ENCODE measurements at places on chromosomes 11 and 22.

DNA sequence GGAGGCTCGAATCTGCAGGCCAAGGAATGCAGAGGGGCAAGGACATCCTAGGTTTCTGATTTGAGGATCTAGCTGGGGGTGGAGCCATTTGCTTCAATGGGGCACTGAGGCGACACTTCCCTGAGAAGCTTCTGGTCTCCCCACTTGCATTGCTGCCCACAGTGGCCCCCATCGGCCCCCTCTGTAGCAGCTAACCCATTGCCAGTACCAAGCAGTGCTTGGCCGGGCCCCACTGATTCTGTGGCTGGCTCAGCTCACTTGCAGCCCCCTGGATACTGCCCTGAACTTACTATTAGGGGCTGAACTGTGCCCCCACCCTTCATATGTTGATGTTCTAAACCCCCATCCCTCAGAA lies 42.9 kb upstream of the SHISAL1 start:
- no peak for DNase-seq
- no peak overlapping the region for H3K27ac ChIP-seq
- no peaks in the 10 kb centered on the region for H3K36me3 ChIP-seq
- no peak overlapping the region for H3K4me3 ChIP-seq

GRCh38 chr11:83695046-83695445 lies 408.9 kb upstream of the CCDC90B start:
- no peaks in the 10 kb centered on the region for H3K27me3 ChIP-seq
- H3K4me1 ChIP-seq, result no peaks in the 10 kb centered on the region
- no peak for DNase-seq
- no peaks in the 10 kb centered on the region for H3K36me3 ChIP-seq
- H3K4me3 ChIP-seq, result no peak overlapping the region
- no peak overlapping the region for H3K27ac ChIP-seq

- DNase-seq, result no peak
- H3K36me3 ChIP-seq, result no peaks in the 10 kb centered on the region
- H3K27me3 ChIP-seq, result no peaks in the 10 kb centered on the region
- H3K4me1 ChIP-seq, result no peaks in the 10 kb centered on the region
- no peak overlapping the region for H3K4me3 ChIP-seq
These were observed 27.2 kb upstream of the SWAP70 start for GRCh38 chr11:9636691-9637090.

DNA sequence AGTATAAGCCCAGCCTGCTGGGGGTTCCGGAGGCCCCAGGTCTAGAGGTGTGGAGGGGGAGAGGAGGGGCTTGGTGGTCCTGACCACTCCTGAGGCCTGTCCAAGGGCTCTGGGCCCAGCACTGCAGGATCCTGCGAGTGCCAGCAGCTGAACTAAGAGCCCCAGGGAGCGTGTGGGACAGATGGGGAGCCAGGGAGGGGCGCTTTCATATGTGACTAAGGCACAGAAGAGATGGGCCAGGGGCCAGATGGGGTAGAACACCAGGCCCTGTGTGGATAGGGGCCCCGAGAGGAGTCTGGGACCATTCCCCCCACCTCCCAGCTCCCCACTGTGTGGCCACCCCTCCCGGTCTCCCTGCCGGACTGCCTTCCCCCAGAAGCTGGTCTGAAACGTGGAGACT lies 18.4 kb downstream of the MAFF start:
- H3K4me3 ChIP-seq, result no peak overlapping the region
- DNase-seq, result no peak

- H3K36me3 ChIP-seq, result no peaks in the 10 kb centered on the region
- no peaks in the 10 kb centered on the region for H3K4me1 ChIP-seq
- no peak for DNase-seq
These were observed 71.2 kb downstream of the ZBTB16 start for GRCh38 chr11:114130629-114131277.

DNA sequence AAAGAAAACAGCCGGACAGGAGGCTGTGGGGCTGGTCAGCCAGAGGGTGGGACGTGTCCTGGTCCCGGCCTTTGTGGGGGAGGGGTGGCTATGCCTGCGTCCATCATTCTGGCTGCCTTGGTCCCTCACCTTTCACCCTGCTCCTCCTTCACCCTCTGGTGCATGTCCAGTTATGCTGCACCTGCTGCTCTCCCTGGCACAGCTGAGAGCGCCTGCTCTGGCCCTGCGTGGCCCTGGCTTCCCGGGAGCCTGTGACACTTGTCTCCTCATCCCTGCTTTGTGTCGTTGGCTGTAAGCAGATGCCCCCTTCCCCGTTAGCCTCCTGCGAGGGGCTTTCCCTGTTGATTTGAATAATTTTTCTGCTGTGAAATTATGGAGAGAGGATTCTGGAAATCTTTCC lies 16.6 kb downstream of the PHRF1 start:
- no peak overlapping the region for H3K27ac ChIP-seq
- H3K4me3 ChIP-seq, result no peak overlapping the region
- peaks cover 37% of the 10 kb centered on the region for H3K36me3 ChIP-seq
- DNase-seq, result no peak
- H3K27me3 ChIP-seq, result no peaks in the 10 kb centered on the region

DNA sequence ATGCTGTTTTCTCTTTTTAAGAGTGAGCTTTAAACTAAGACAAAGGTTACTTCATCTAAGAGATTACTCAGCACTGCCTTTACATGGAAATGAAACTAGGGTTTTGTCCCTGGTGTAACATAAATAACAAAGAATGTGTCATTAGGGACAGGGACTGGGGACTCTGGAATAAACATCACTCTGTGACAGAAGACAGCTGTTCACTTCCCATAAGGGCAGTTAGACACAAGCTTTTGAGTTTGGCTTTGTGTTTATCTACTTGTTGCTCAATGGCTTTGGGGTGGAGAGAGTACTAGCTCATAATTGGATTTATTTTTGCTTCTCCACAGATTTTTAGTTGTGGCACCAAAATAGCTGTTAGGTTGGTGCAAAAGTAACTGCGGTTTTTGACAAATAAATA lies 154.5 kb downstream of the OR4C45 start:
- H3K4me3 ChIP-seq, result no peak overlapping the region
- no peaks in the 10 kb centered on the region for H3K27me3 ChIP-seq
- no peak overlapping the region for H3K27ac ChIP-seq
- H3K36me3 ChIP-seq, result no peaks in the 10 kb centered on the region
- DNase-seq, result no peak

DNA sequence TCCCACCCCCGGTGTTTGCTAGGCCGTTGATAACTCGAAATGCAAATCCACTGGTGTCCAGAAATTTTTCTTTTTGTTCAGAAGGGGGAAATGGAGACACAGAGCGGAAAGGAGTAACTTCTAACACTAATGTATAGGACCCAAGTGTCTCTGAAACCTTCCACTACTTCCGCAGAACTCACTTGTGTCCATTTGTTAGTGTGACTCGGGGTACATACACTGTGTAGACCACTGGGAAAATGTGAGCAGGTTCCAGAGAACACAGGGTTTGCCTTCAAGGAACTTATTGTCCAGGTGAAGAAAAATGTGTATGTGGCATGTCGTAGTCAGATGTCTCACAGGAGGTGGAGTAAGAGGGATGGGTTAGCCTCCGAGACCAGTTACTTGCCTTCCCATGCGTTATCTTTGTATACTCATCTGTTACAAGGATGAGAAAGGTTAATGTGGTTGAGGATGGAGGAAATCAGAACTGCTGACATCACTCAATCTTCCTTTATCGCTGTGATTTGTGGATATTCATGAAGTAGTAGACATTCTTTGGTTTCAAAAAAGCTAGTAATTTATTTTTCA lies 857 bp downstream of the ARCN1 start:
- H3K36me3 ChIP-seq, result peaks cover 3% of the 10 kb centered on the region
- H3K4me1 ChIP-seq, result peaks cover 12% of the 10 kb centered on the region
- H3K4me3 ChIP-seq, result peak overlapping the region; percentile 93
- peak; percentile 49 for DNase-seq
- peak overlapping the region; percentile 100 for H3K27ac ChIP-seq
- no peaks in the 10 kb centered on the region for H3K27me3 ChIP-seq

GRCh38 chr11:28690746-28691145 lies 582.6 kb downstream of the METTL15 start:
- no peaks in the 10 kb centered on the region for H3K27me3 ChIP-seq
- H3K27ac ChIP-seq, result no peak overlapping the region
- H3K36me3 ChIP-seq, result no peaks in the 10 kb centered on the region
- no peak overlapping the region for H3K4me3 ChIP-seq
- DNase-seq, result peak; percentile 41
- no peaks in the 10 kb centered on the region for H3K4me1 ChIP-seq

DNA sequence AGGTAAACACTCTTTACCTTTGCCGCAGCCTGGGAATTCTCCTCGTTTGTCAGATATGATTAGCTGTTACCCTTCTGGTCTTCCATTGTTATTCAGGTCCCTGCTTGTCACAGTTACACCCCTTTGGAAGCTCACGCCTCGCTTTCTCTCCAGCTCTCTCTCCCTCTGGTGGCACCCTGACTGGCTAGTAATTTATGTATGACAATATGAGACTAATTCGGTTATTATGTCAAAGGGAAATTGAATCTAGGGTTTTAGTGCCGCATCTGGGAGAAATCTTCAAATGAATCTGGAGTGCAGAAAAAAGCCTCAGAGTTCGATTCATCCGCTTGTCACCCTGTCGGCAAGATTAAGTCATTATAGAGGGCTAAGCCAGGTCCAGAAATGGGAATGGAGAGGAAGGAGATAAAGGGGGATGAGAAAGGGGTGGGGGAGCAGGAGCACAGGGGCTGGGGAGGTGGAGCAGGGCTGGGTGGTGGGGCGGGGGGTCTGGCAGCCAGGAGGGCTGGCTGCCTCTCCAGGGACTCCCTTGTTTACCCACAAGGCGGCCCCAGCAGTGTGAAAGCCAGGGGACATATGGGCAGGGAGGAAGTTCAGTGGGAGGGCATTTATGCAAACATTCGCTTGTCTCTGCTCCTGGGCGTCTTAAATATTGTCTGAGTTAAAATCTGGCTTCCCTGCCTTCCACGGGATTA lies 179.0 kb upstream of the NECTIN1 start:
- peaks cover 6% of the 10 kb centered on the region for H3K27me3 ChIP-seq
- no peak for DNase-seq
- H3K36me3 ChIP-seq, result no peaks in the 10 kb centered on the region
- no peak overlapping the region for H3K27ac ChIP-seq
- no peak overlapping the region for H3K4me3 ChIP-seq

DNA sequence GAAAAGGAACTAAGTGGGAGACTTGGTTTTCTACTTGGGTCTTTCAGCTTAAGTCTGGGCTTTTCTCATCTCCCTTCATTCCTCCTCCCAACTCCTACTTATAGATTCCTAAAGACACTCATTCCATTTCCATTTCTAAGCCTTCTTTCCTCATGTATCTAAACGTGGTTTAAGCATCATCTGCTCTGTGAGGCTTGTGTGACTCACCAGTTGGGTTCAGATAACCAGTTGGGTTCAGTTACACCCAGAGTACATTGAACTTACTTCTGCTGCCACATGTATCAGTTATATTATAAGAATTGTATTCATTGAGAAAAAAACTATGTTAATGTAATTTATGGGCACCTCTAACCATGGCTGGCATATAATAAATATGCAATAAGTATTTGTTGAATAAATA lies 831.2 kb upstream of the CCDC90B start:
- H3K4me3 ChIP-seq, result no peak overlapping the region
- no peaks in the 10 kb centered on the region for H3K27me3 ChIP-seq
- peak; percentile 33 for DNase-seq
- H3K4me1 ChIP-seq, result no peaks in the 10 kb centered on the region
- no peaks in the 10 kb centered on the region for H3K36me3 ChIP-seq
- H3K27ac ChIP-seq, result no peak overlapping the region

DNA sequence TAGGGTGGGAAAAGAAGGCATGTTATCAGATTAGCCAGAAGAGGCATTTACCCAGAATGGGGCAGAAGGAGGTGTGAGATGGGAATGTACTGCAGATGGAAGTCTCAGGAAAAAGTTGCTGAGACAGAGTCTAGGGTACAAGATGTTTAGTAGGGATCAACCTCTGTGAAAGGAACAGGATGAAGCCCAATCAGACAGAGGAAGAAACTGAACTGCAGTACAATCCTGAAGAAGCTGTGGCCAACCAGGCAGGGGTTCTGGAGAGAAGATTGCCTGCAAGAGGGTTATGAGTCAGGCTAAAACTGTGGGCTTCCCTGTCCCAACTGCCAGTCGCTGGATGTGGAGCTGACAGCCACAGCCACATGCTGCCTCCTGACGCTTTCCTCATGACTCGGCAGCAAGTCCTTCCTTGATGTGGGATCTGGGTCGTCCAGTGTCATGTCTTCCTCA lies 64.0 kb downstream of the CWC15 start:
- peaks cover 13% of the 10 kb centered on the region for H3K4me1 ChIP-seq
- no peaks in the 10 kb centered on the region for H3K27me3 ChIP-seq
- H3K36me3 ChIP-seq, result peaks cover 5% of the 10 kb centered on the region
- no peak overlapping the region for H3K4me3 ChIP-seq

DNA sequence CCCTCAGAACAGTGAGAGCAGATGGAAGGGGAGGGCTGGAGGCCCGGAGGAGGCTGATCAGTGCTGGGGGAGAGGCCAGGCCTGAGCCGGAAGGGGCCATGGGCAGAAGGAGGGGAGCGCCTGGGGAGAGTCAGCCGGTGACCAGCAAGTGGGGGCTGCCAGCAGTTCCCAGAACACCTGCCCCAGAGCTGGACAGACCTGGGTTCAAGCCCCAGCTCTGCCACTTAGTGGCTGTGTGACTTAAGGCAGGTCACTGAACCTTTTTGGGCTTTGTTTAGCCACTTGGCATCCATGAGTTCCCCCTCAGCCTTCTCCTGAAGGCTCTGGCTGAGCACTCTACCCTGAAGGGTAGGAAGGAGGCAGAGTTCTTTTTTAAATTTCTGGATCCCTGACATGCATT lies 17.4 kb downstream of the WNT11 start:
- no peaks in the 10 kb centered on the region for H3K36me3 ChIP-seq
- peaks cover 2% of the 10 kb centered on the region for H3K27me3 ChIP-seq
- DNase-seq, result no peak
- H3K4me3 ChIP-seq, result no peak overlapping the region

DNA sequence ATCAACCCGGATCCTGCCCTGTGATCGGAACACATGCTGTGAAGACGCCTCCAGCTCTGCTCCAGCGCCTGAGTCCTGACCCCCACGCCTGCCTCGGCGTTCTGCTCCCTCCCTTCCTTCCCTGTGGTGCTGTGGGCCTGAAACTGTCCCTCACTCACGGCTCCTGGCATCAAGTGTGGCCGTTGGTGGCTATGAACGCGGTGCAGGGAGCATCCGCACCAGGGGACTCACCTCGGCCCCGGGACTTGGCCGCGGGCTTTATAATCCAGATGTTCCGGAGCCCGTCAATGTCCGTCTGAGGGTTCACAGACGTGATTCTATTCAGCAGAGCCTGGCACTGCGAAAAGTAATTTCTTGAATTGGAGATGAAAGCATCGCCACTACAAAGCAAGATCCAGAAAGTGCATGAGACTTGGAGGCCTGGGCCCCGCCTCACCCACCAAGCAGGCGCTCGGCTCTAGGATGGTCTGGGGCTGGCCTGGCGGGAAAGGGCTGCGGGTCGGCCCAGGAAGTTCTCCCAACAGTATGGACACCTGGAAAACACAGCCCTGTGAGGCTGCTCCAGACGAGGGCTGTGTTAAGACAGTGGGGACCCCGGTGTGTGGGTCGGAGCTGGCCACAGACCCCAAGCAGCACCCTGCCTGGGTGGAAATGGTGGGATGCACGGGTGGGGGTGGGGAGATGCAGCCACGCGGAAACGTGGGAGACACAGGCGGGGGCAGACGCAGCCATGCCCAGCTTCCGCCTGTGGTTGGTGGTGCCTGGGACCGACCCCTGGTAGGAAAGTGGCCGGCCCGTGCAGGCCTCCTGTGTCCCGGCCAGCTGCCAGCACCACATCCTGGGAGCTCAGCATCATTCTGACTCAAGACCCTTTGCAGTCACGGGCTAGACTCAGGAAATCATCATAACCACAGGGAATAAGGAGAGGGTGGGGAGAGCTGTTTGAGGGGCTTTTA lies 21.8 kb upstream of the IL17REL start:
- no peak overlapping the region for H3K4me3 ChIP-seq
- H3K36me3 ChIP-seq, result no peaks in the 10 kb centered on the region
- no peaks in the 10 kb centered on the region for H3K4me1 ChIP-seq

- no peak overlapping the region for H3K4me3 ChIP-seq
- H3K36me3 ChIP-seq, result no peaks in the 10 kb centered on the region
- DNase-seq, result peak; percentile 72
- H3K27me3 ChIP-seq, result peaks cover 13% of the 10 kb centered on the region
- no peak overlapping the region for H3K27ac ChIP-seq
- peaks cover 20% of the 10 kb centered on the region for H3K4me1 ChIP-seq
These were observed 3.3 kb upstream of the ARHGAP20 start for GRCh38 chr11:110715541-110715940.
